ENCODE measurements at places on chromosomes 12 and 14.

GRCh38 chr12:96985515-96986362, 78.7 kb downstream of the NEDD1 start:
- peak; percentile 55 for DNase-seq

DNA sequence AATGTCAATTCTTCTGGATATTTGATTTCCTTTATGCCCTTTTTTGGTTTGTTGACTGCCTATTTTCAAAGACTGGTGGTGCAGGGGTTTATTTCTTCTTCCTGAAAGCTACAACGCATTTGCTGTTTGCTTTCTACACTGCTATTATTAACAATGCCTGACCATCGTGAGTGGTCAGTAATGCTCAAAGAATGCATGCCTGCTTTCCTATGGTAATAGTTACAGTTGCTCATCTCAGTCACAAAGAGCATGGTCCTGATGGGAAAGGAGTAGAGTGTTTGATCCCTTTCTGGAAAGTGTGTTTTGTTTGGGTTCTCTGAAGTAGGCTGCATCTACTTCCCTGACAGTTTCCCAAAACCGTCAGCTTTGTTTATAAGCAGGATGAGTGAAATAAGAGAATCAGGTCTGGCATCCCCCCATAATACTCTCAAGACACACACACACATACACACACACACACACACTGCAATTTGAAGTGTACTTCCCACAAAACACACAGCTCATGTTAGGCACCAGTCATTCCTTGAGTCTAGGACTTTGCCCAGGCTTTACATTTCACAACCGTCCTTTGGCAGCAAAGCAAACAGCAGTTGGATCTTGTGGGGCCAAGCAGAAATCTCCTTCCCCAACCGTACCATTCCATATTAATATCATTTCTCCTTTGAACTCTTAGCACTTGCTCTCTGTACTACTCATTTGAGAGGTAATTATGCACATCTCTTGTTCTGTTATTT, 56.6 kb downstream of the SUDS3 start:
- peak; percentile 52 for DNase-seq

- DNase-seq, result peak; percentile 40
Measured at GRCh38 chr14:89504091-89504490, 87.1 kb upstream of the FOXN3 start.

GRCh38 chr12:119259484-119259883, 75.0 kb upstream of the CCDC60 start:
- DNase-seq, result no peak

GRCh38 chr14:95206534-95206933, 49.2 kb upstream of the DICER1 start:
- no peak for DNase-seq

- DNase-seq, result peak; percentile 20
Measured at GRCh38 chr14:90426663-90427062, 29.8 kb downstream of the CALM1 start.

- DNase-seq, result no peak
Measured at GRCh38 chr12:2324387-2324786, 271.6 kb downstream of the CACNA1C start.

- DNase-seq, result peak; percentile 45
Measured at GRCh38 chr12:122028165-122028904, 6.7 kb downstream of the BCL7A start.

DNA sequence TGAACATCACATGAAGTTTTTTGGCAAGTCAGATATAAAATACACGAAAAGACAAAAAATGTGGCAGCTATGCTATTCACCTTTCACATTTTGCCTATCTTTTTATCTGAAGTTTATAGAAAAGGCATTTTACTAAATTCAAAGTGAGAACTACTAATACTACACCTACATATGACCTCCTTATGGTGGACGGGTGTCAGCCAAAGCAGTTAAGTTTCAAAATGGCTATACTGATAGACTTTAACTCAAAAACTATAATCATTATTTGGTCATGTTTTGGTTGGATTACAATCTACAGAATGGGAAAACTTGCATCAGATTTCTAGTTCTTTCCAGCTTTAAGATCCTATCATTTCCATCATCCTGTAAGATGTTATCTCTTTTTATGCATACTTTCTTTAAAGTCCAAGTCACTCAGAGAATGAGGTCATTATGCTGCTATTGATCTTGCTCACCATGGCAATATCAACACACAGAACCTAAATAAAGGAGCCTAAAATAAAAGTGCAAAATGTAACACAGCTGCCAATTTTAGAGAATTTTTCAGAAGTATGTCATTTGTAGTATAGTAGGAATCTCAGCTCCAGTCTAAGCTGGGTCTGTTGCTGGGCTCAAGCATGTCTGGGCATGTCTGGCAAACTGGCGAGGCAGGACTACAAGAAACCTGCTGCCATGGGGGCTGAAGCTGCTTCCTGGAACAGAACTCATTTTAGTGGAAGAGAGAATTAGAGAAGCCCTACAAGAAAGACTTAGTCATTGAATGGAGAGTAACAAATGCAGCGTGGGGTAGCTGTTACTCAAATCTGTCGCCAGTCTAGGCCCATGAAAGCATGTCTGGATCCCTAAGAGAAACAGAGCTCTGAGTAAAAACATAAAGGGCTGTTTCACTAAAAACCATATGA, 7.6 kb upstream of the AEBP2 start:
- DNase-seq, result peak; percentile 85

- no peak for DNase-seq
Measured at GRCh38 chr14:21302013-21302835, 22.3 kb downstream of the RPGRIP1 start.

DNA sequence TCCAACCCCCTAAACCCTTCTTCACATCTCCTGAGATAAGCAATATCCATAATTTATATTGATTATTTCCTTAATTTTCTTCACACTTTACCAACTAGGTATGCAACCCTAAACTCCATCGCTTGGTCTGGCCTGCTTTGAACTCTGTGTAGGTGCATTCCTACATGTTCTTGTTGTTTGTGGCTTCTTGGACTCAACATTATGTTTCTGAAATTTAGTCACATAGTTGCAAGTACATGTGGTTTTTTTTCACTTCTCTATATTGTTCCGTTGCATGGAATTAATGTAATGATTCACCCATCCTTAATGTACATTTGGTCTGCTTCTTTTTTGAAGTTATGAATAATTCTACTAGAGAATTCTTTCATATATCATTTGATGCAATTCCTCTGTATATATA, 1.6 kb upstream of the TAS2R30 start:
- DNase-seq, result no peak

DNA sequence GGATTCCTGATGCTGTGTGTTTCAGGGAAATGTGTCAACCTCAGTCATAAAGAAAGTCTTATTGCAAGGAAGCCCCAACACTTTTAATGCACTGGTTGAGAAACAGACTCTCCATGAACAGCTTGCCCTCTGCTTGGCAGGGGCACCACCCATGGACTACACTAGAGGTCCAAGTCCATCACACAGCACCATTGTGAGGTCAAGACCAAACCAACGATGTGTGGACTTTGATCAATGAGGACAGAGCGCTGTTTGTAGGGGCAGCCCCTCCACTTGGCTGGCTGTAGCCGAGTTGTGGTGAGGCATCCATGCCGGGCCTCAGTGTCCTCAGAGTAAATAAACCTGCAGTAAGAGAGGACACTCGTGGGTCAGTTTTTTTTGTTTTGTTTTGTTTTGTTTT, 29.8 kb downstream of the ZFYVE21 start:
- no peak for DNase-seq

DNA sequence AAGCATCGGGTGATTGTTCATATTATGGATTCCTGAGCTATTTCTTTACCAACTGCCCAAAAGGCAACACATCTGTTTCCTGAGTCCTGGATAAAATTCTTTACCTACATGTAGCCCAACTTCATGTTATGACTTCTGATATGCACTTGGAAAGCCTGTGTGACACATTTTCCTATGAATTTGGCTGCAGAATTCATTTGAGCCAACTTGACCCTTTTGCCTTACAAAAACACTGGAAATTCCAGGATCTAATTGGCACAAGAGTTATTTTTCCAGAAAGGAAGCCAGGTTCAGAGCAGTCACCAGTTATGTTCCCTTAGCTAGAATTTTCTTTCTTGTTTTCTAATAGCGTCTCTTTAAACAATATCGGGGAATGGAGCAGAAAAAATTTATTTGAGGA, 202.5 kb upstream of the LRIG3 start:
- peak; percentile 2 for DNase-seq

GRCh38 chr12:104454997-104455396, 1.8 kb upstream of the CHST11 start:
- DNase-seq, result peak; percentile 83

DNA sequence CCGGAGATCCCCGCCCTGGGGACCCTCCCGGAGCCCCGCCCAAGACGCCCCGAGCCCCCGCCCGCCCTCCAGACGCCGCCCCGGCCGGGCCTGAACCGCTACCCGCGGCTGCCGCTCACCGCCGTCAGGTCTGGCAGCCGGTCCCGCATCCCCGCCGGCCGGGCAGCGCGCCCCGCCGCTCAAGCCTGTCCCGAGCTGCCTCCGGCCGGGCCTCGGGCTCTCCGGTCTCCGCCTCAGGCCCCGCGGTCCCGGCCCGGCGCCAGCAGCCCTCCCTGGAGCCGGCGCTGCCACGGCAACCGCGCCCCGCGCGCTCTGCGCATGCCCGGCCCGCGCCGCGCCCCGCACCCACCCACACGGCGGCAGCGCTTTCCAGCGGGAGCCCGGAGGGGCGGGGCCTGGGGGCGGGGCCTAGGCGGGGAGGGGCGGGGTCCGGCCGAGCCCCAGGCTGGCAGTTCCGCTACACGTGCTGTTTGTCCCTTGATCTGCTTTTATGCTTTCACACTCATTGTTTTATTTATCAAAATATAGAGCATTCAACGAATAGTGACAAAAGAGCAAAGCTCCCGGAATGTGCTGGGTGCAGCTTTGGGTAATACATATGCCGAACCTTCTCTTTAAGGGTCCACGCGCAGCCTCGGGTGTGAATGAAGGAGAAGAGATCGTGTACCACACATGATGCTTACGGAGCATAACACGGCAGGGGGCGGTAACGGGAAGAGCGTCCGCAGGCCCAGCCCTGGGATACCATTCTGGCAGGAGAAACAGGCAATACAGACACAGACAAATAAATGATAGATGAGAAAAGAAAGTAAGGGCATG, at the start of gene STX2:
STX2 (minus strand) TSS at position 300 of the 819 bp plus-strand sequence; CDS start at position 149, 151 bp downstream.
- DNase-seq, result peak; percentile 88

DNA sequence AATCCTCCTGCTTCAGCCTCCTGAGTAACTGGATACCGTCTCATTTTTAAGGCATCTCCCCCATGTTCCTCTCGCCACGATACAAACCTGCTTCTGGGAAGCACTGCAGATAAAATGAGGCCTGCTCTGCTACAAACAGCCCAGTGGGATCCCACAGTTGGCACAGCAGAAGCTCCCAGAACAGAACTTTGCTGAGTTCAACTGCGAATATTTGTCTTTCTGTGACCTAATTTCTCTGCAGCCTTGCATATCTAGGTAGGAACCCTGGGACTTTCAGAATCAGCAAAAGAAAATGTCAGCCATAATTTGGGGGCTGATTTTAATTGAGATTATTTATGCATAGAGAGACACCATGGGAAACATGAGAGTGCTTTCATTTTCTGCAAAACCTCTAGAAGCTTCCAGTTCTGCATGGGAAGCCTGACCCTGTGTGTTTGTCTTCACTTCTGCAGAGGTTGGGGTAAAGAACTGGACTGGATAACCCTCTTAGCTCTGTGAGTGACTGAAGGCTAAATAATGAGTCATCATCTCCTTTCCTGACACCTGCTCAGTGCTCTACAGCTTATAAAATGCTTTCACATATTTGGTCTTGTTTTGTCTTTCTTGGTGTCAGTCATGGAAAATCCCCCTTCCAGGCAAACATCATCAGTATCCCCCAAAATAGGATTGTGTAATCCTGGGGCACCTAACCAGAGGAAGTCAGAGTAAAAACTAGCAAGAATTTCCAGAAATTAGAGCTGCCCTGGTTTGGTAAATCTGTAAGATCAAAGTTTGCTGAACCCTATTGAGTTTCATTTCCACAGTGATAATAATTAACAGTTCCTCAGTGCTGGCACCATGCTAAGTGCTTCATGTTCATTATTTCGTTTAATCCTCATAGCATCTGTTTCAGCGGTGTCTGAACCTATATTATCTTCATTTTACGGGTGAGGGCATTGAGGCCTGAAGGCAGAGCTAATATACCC, 185.8 kb downstream of the SLC15A4 start:
- no peak for DNase-seq

DNA sequence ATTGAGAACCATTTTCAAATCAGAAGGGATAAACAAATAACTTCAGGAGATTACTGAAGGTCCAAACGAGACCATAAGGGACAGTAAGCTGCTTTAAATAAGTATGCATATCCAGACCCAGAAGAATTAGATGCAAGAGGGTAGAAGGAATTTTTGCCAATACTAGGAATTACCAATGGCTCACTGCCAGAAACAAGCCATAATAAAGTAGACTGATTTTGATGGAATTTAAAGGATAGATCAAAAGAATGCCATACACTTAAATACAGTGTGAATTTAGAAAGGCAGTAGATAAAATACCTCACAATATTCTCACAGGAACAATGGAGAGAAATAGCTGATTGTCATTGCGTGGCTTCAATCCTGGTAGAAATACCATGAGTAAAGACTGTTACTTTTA, 5.3 kb downstream of the ANKS1B start:
- no peak for DNase-seq

DNA sequence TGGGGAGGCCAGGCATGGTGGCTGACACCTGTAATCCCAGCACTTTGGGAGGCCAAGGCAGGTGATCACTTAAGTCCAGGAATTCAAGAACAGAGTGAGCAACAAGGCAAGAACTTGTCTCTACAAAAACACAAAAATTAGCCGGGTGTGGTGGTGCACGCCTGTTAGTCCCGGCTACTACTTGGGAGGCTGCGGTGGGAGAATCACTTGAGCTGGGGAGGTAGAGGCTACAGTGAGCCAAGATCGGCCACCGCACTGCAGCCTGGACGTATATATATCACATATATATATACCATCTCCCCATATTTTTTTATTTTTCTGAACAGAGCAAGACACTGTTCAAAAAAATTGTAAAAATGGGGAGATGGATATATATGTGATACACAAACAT, 19.5 kb downstream of the CKAP4 start:
- no peak for DNase-seq

DNA sequence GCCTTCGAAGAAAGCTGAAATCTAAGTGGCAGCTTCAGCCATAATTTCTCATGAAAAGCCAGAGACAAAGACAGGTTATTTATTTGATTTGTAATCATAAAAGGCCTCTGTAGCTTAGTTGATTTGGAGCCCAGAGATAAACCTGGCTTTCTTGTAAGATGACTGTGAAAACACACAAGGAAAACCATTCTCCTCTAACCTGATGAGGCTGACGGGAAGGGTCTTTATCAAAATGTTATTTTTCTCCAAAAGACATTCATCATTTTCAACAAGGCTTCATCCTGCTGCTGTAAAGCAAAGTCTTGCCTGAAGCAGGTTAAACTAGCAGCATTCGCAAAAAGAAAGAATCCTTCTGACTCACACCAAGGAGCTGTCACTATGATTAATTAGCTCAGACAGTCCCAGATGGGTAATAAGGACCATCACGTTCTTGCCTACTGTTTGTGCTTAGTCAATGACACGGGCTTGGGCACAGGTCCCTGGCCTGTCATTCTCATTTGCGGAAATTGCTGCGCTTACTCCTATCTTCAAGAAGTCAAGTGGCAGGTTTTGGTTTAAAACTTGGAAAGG, 286.6 kb downstream of the C12orf75 start:
- no peak for DNase-seq

- DNase-seq, result no peak
Measured at GRCh38 chr12:107288414-107289127, 195.2 kb upstream of the CRY1 start.
